ENCODE measurements at places on chromosomes 5 and 9. TPM values are rescaled to one million over a fixed set of nuclear protein-coding genes. Genes with fewer than 3 reads are reported as not detected.

ADAMTS2 gene
- total RNA-seq, result 27.0 TPM

PCDHB7 gene
- 1.5 TPM for total RNA-seq

DOCK2 gene
- total RNA-seq, result 3.6 TPM

OBP2B gene
- total RNA-seq, result not detected

GABRA6 gene
- not detected for total RNA-seq

IFNA21 gene
- total RNA-seq, result not detected

PMPCA gene
- 31.3 TPM for total RNA-seq

PPP3R2 gene
- not detected for total RNA-seq

INSL6 gene
- total RNA-seq, result not detected

ZNF608 gene
- total RNA-seq, result 18.0 TPM

MAP1B gene
- total RNA-seq, result 83.4 TPM

FOXD4L5 gene
- under 0.01 TPM for total RNA-seq

CSF2 gene
- 0.51 TPM for total RNA-seq

BARHL1 gene
- not detected for total RNA-seq

RFX3 gene
- 2.8 TPM for total RNA-seq

HSPB3 gene
- 21.1 TPM for total RNA-seq

ZNF366 gene
- not detected for total RNA-seq

SLC1A1 gene
- 4.5 TPM for total RNA-seq

TPRN gene
- 5.1 TPM for total RNA-seq

TPPP gene
- 0.26 TPM for total RNA-seq

PLPP7 gene
- total RNA-seq, result 8.2 TPM

FAM151B gene
- 4.8 TPM for total RNA-seq

LIFR gene
- total RNA-seq, result 65.1 TPM

EPB41L4A gene
- 0.51 TPM for total RNA-seq

PROB1 gene
- total RNA-seq, result 0.77 TPM

CDX1 gene
- 0.33 TPM for total RNA-seq

TAS2R1 gene
- not detected for total RNA-seq

IL9 gene
- total RNA-seq, result not detected

KIAA1958 gene
- total RNA-seq, result 3.0 TPM

DNAH5 gene
- total RNA-seq, result 0.77 TPM

WDR55 gene
- 25.2 TPM for total RNA-seq

PRRX2 gene
- 4.6 TPM for total RNA-seq

CYLC2 gene
- total RNA-seq, result not detected

RMRP gene
- 162,287 TPM for total RNA-seq

PCDHGA9 gene
- total RNA-seq, result 4.8 TPM

TXNDC8 gene
- total RNA-seq, result not detected

DPYSL3 gene
- 135 TPM for total RNA-seq

SLC25A2 gene
- not detected for total RNA-seq

TOR2A gene
- 3.6 TPM for total RNA-seq

SPINK6 gene
- total RNA-seq, result not detected

STXBP1 gene
- total RNA-seq, result 36.0 TPM

LCN9 gene
- total RNA-seq, result not detected

SLC6A19 gene
- not detected for total RNA-seq

GABRA1 gene
- not detected for total RNA-seq

LCN2 gene
- total RNA-seq, result not detected

PCA3 gene
- total RNA-seq, result not detected

CCL21 gene
- total RNA-seq, result not detected

ARL10 gene
- total RNA-seq, result 9.8 TPM

KIF12 gene
- total RNA-seq, result not detected

SLC6A18 gene
- total RNA-seq, result not detected

NFIB gene
- total RNA-seq, result 36.3 TPM

EGFL7 gene
- total RNA-seq, result 7.9 TPM

ASPN gene
- total RNA-seq, result 10.4 TPM

MAT2B gene
- total RNA-seq, result 136 TPM

PDLIM4 gene
- 67.2 TPM for total RNA-seq

C9orf57 gene
- not detected for total RNA-seq

GPX3 gene
- 126 TPM for total RNA-seq

CNTNAP3B gene
- not detected for total RNA-seq

MEIKIN gene
- total RNA-seq, result not detected
